NCI-H510A (cell line): ENCODE measurements at places on chromosomes 1 and 21.
A peak's percentile ranks its signal among the peaks of the same experiment; 100 is the strongest.

DNA sequence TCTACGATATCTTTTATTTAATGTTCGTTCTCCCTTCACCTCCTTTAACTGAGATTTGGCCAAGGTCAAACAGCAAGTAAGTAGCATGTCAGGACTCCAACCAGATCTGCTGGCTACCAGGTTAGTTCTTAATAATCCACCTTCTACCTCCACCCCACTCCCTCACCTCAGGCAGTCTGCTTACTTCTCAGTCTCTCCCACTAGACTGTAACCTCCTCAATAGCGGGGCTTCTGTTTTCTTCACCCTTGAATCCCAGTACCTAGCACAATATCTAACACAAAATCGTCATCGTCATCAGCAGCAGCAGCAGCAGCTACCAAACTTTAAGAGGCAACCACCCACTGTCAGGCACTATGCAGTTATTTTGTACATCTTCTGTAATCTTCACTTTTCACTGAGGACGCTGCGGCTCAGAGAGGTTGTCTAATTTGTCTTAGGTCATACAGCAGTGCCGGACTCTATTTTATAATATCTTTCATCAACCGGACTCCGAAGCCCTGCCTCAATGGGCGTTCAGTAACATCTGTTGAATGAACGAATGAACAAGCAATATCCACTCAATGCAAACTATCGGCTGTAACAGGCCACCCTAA, 859 bp upstream of the MAGI3 start:
- no peak for DNase-seq

- DNase-seq, result peak; percentile 99
Measured at GRCh38 chr1:9942939-9943788, at the start of the genes LZIC and NMNAT1. TSS of gene LZIC (minus strand) at chr1:9943391. CDS start at chr1:9936619, 6,772 bp downstream. TSS of gene NMNAT1 (plus strand) at chr1:9943475. CDS start at chr1:9972074, 28,599 bp downstream.

DNA sequence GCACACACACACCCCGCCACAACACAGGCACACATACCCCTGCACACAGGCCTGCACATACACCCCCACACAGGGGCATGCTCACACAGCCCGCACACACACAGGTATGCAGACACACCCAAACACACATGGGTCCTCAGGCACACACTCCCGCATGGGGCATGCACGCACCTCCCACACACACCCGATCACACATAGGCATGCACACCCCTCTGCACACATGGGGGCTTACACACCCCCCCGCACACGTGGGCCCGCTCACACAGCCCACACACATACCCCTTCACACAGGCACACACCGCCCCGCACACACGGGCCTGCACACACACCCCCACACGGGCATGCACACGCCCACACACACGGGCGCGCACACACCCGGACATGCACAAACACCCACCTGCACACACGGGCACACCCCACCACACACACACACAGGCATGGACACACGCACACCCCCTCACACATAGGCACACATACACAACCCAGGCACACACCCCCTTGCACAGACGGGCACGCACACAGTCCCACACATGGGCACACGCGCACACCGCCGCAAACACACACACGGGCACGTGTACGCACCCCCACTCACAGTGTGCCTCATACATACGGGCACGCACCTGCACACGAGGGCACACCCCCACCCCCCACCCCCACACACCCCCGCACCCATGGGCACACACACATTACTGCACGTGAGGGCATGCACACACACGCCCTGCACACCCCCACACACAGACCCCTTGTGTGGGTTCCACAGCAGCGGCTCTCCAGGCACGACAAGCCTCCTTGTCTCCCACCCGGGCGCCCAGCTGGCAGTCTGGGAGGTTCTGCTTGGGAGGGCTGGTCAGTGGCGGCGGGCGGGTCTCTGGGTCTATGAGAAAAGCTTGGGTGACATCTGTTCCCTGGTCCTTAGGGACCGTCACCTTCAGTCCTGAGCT, 8.3 kb downstream of the ATAD3B start:
- no peak for DNase-seq

GRCh38 chr1:7898962-7899361, 41.7 kb downstream of the TNFRSF9 start:
- no peak for DNase-seq

DNA sequence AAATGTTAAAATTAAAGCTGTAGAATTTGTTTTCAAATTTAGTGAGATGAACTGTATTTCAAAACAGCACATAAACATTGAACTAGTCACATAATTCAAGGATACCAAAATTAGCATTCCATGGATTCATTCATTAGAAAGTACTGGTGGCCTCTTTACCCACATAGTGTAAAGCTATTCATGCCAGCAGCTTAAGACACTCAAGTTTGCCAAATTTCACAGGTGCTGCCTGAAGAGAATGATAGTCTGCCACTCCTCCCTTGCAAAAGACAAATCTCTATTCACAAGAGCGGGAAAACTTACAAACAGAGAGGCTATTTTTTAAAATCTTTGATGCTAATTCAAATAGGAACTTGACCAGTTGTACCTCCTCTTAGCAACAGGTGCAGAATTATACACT, 337.0 kb downstream of the BRINP3 start:
- DNase-seq, result no peak

DNA sequence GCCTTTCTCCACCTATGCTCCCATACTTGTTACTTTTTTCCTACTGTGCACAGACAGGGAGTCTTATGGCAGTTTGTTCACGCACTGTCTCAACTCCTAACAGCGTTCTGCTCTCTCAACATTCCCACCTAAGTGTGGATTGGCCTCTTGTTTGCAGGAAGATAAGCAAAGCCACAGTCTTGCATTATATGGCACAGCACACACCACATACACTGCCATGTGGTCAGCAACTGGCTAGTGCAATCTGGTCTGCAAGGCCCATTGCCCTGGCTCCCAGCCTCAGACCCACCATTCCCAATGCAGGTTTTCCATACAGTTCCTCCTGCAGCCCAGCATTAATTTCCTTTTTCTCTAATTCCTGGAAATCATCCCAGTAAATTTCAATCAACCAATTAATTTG, 38.3 kb upstream of the LAMC2 start:
- DNase-seq, result no peak

- DNase-seq, result no peak
Measured at GRCh38 chr1:43716559-43717281, 9.4 kb downstream of the ST3GAL3 start.

GRCh38 chr1:209387271-209387968, 196.1 kb upstream of the CAMK1G start:
- no peak for DNase-seq

DNA sequence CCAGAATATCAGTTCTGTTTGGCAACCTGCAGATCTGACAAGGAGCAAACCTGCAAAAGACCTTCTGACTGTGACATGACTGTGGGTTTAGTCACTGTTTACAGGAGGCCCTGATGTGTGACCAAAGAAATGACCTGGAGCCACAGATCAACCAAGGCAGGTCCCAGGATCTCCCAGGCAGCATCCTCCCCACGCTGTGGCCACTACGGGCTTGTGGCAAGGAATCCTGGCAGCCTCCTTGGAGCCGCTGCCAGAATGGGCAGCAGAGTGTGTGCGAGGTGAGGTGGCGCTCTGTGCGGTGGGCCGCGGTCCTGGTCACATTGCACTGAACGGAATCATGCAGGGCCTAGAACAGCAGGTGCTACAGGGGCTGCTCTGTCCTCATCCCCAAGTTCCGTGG, 15.9 kb downstream of the MCM3AP start:
- no peak for DNase-seq

DNA sequence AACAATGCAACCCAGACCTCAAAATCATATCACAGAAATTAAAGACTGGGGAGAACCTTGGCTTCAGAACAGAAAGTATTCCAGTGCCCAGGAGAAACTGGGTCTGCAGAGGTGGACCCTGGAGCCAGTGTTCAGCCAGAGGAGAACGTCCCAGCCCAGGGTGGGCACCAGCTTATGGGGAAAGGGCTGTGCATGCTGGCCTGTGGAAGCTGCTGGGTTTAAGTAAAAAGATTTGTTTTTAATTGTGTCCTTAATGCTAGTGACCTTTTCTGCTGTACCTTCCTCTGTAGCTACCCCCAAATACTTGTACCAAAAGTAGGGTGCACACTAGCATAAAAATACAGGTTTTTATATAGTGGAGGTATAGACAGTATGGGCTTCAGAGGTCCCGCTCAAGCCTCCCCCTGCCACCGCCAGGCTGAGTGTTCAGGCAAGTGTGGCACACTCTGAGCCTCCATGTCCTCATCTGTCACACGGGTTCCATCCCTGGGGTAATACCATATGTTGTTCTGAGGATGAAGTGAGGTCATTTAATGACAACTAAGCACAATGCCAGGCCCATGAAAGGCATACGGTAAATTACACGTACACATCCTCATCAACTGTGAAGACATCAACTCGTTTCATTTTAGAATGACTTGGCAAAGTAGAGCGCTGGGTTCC, 47.0 kb downstream of the SLC37A1 start:
- no peak for DNase-seq

DNA sequence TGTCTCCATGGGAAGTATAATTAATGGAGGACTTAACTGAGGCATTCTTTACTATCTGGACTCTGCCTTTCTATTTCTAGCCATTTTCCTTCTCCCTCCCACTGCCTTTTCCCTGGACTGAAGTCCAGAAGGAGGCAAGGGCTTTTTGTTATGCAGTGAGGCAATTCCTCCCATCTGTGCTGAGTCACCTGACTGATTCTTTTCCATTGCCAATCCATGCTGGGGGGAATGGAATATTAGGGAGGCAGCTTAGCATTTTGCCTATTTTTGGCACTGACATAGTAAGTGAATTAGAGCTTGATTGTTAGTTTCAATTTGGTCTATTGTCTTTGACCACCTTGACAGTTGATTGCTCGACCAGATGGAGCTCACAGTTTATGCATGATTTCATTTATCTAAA, 1000.6 kb upstream of the PRMT6 start:
- DNase-seq, result no peak

GRCh38 chr1:92502247-92502646, 15.5 kb upstream of the GFI1 start:
- no peak for DNase-seq

DNA sequence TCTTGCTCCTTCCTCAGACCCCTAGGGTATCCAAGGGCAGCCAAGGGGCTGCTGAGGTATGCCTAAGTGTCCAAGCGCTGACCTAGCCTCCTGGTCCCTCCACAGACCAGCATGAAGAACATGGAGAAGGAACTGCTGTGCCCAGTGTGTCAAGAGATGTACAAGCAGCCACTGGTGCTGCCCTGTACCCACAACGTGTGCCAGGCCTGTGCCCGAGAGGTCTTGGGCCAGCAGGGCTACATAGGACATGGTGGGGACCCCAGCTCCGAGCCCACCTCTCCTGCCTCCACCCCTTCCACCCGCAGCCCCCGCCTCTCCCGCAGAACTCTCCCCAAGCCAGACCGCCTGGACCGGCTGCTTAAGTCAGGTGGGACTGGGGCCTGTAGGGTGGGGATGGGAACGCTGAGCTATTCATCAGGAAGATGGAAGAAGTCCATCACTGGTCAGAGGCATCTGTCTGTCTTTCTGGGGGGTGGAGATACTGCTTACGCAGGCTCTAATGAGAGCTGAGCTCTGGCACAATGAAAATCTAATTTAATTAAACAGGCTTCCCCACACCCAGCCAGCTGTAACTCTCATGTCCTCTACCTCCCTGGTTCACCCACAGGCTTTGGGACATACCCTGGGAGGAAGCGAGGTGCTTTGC, 1.8 kb downstream of the TRIM46 start:
- DNase-seq, result no peak

- DNase-seq, result no peak
Measured at GRCh38 chr1:38662126-38662525, 197.4 kb downstream of the RRAGC start.

GRCh38 chr1:19430121-19431068, 54.9 kb downstream of the CAPZB start:
- DNase-seq, result no peak

DNA sequence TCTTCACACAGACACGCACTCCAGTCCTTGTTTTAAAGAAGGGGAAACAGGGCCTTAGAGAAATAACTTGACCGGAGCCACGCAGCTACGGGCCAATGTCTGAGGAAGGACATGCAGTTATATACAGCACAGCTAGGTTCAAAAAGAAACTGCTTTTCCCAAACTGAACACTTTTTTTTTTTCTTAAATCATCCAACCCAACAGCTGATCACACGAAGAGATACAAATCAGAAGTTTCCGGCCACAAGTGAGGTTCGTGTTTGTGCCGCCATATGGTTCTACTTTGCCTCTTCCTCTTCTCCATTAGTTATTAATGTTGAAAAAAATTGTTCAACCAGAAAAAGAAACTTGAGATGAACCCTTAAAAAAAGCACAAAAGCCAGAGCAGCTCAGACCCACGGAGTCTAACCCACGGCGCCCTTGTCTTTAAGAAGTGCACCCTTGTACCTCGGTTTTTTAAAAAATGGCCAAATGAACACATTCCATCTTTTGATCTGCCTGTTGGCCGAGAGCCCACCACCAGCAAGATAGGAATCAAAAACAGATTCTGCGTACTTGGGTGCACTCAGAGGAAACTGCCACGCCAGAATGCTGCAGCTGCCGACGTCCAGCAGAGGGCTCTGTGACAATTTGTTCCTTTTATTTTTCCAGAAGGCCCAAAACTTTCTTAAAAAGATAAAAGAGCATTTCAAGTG, 78.9 kb downstream of the SLC66A1 start:
- no peak for DNase-seq

DNA sequence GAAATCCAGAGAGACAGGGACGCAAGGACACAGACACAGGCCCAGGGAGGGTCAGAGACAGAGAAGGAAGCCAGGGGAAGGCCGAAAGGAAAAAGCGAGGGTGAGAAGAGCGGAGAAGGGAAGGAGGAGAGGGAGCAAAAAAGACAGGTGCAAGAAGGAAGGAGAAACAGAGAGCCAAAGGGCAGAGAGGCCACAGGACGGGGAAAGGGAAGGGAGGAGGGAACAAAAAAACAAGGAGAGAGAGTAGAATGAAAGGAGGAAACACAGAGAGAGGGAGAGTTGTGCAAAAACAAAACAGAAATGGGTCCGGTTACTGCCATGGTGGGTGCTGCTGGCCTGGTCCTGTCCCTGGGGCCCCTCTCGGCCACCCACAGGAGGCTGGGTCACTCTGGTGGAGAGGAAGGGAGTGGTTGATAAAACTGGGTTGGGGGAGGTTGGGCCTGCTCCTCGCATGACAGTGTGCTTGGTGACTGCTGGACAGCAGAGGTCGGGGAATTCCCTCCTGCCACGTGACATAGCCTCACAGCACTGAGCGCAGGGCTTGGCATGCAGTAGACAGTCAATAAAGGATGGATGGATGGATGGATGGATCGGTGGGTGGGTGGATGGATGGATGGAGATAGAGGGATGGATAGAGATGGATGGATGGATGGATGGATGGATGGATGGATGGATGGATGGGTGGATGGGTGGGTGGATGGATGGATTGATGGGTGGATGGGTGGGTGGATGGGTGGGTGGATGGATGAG, 64.8 kb downstream of the RAP1GAP start:
- DNase-seq, result no peak

- no peak for DNase-seq
Measured at GRCh38 chr21:44005593-44005992, 6.5 kb upstream of the TRAPPC10 start.

DNA sequence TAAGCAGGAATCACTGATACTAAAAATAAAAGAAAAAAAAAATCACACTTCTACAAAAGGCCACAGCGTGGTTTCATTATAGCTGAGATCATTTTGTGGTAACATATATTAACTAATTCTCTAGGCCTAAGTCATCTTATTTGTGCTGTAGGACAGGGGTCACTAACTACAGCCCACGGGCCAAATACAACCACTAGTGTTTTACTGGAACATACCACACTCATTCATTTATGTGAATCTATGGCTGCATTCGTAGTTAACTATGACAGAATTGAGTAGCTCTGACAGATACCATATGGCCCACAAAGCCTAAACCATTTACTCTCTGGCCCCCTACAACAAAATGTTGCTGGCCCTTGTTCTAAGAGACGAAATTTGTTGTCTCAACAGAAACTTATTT, 224.4 kb downstream of the VAV3 start:
- DNase-seq, result no peak
